ENCODE measurements at places on chromosomes 1 and 21.

GRCh38 chr1:208223136-208223535, 21.0 kb downstream of the PLXNA2 start:
- DNase-seq = no peak

GRCh38 chr1:149846593-149847466, 52.5 kb upstream of the BOLA1 start:
- DNase-seq = no peak

GRCh38 chr1:10516925-10517676, 42.4 kb downstream of the PEX14 start:
- no peak for DNase-seq

GRCh38 chr1:111656086-111657017, 36.8 kb downstream of the RAP1A start:
- no peak for DNase-seq

GRCh38 chr1:31591425-31592093, 15.2 kb downstream of the TINAGL1 start:
- no peak for DNase-seq

- DNase-seq = no peak
These were observed 32.4 kb downstream of the EIF2D start for GRCh38 chr1:206579747-206580437.

GRCh38 chr1:223234170-223234514, 91.1 kb upstream of the TLR5 start:
- DNase-seq = no peak

DNA sequence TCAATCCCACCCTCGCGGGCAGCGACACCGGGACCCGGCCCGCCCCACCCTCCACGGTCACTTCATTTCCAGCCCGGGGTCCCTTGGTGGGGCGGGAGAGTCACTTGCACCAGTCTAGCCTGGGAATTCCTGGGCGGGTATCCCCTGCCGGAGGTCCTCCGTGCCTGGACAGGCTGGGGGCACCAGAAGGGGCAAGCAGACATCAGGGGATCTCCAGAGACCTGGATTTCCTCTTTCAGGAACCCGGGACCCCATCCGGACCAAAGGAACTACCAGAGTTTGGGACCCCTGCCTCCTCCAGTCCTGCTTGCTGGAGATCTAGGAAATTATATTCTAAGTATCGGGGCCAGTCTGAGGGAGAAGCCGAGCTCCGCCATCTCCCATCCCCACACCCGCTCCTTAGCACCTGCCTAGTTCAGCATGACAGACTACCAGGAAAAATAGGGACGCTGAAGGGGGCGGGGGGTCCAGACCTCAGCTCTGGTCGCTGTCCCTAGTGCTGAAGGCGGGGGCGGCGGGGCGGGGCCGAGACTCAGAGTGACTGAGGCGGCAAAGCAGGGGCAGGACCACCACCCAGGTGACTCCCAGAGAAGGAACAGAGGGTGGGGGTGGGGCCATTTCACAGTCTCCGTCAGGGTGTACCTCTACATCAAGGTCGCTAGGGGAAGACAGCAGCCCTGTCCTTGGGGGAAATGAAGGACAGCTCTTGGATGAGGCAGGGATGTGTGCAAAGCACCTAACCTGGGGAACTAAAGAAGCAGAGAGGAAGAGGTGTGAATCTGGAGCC, 832 bp downstream of the HCN3 start:
- DNase-seq = peak; percentile 91

- peak; percentile 56 for DNase-seq
These were observed 22.6 kb downstream of the GON4L start for GRCh38 chr1:155834296-155834926.

GRCh38 chr1:150971583-150972416, 2.8 kb downstream of the CERS2 start:
- no peak for DNase-seq

GRCh38 chr1:36258960-36259344, 34.7 kb downstream of the THRAP3 start:
- DNase-seq = no peak

GRCh38 chr21:33843216-33843615, 72.4 kb downstream of the ATP5PO start:
- DNase-seq = no peak

GRCh38 chr21:44890961-44891541, 17.6 kb upstream of the PTTG1IP start:
- no peak for DNase-seq

- no peak for DNase-seq
These were observed at the start of gene FCRL4 for GRCh38 chr1:157597959-157598667. Gene FCRL4 (minus strand): TSS chr1:157598085. CDS start chr1:157597944, 141 bp downstream.

- no peak for DNase-seq
These were observed 12.0 kb upstream of the PRELP start for GRCh38 chr1:203463469-203464062.

- DNase-seq = no peak
These were observed 73.8 kb upstream of the CHODL start for GRCh38 chr21:18170829-18171228.

DNA sequence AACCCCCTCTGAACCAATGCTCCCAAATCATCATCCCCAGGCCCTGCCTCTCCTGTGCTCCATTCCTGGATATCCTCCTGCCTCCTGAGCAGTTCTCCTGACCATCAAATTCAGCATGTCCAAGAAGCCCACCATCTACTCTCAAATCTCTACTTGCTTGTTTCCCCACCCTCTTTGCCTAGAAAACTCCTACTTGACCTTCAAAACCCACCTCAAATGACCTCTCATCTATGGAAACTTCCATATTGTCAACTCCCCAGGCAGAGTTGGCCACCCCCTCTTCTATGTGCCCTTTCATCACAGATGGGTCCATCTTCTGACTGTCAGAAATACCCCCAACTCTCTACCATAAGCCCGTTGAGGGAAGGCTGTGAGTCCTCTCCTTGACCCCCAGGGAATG, 16.8 kb downstream of the ADGRB2 start:
- no peak for DNase-seq

DNA sequence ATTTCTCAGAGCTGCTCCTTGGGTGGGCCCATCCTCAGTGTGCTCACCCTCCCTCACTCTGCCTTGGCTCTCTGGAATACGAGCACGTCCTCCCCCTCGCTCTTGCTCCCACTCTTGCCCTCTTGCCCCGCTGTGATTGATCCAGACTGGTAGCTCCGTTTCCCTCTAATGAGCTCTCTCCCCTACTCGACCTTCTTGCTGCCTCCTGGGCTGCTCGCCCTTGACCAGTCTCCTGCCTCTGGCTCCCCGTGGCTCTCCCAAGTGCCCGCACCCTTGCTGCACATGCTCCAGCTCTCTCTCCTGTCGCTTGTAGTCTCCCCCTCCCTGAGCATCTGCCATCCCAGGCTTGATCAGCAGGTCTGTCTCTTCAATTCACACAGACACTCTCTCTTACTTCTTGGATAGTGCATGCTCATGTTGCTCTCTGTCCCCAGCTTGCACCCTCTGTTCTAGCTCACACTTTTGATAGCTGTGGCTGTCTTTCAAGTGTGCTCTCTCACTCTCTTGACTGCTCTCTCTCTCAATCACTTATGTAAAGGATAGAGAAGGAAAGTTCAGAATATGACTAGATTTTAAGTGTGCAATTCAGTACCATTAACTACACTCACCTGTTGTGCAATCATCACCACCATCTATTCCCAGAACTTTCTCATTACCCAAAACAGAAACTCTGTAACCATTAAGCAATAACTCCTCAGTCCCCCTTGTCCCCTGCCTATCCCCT, 51.1 kb downstream of the PHC2 start:
- DNase-seq = no peak

DNA sequence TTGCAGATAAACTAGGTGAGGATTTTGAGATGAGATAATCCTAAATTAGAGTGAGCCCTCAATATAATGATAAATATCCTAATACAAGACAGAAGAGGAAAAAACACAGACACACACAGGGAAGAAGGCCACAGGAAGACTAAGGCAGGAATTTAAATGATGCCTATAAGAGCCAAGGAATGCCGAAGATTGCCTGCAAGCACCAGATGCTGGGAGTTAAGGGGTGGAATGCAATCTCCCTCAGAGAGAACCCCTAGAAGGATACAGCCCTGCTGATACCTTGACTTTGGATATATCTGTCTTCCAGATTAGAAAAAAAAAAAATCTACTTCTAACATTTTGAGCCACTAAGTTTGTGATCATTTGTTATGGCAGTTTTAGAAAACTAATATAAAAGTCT, 299.7 kb upstream of the PRMT6 start:
- no peak for DNase-seq

DNA sequence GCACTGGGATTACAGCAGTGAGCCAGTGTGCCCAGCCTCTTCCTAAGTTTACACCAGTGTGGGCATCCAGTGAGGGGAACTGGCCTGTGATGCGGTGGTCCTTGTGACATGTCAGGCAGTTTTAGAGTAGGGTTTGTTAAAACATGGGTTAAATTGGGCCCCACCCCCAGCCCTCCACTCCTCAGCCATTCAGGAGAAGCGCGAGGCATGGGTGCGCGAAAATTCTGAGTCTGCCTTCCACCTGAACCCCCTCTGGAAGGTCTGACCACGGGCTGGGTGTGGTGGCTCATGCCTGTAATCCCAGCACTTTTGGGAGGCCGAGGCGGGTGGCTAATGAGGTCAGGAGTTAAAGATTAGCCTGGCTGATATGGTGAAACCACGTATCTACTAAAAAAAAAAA, 51.7 kb downstream of the SKI start:
- DNase-seq = no peak

DNA sequence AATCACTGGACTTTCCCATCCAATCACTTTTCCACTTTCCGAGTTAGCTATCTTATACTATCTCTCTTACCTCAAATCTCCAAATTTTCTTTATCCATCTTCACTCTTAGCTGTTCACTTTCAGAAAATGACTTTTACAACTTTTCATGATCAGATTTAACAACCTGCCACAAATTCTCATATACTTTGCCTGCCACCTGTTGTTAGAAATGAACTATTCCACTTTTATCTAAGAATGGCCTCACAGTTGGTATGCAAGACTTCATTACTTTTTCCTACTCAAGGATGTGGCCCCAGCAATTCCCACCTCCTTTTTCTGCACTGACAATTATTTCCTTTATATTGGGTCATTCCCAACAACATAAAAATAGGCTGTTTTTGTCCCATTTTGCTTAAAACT, 93.6 kb upstream of the DEPDC1 start:
- no peak for DNase-seq

GRCh38 chr1:1313500-1314236, 5.3 kb downstream of the PUSL1 start:
- DNase-seq = no peak

DNA sequence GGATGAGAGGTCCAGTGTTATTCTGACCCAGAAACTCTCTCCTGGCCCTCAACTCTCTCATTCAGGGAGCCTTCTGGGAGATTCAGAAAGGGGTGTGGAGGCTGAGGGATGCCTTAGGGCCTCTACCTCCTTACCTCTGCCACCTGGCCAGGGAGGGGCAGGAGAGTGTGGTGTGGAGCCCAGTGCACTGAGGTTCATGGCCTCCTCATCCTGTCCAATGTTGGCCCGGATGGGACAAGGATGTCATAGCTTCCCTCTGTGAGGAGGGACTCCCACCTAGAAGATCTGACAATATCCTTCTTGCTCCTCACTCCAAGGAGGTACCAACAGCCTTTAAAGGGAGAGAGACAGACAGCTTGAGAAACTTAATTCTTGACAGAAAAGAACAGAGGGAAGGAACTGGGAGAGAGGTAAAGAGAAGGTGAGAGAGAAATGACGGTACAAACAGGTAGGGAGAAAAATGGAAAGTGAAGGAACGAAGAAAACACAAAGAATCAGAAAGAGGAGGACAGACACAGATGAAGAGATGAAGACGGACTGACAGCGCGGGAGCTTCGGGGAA, 779 bp downstream of the BEND5 start:
- no peak for DNase-seq

DNA sequence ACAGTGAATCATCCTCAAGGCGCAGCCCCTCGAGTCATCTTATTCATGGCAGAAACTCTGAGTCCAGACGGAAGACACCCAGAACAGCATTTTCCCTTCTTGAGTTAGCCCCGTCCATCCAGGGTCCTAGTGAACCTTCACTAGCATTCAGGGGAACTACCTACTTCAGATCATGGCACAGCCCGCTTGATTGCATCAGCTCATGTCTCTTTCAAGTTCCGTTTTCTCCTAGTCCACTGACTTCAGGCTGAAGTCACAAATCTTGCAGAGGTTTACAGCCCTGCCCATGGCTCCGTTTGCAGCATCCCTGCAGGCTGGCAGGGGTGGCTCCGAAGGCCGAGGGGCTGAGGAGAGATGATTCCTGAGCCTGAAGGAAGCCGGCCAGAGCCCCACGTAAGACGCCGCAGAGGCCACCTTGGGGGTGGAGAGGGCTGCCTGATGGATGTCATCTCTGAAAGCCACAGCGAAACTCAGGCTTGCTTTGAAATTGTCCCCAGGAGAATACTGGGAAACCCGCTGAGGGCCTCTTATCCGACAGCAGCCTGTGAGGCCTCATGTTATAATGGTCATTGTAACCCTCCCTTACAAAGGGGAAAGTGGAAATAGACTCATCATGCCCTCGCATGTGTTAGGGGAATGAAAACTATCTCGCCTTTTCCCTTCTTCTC, 310.2 kb upstream of the AJAP1 start:
- DNase-seq = no peak

- DNase-seq = no peak
These were observed 1.2 kb upstream of the ZNF683 start for GRCh38 chr1:26373789-26374188.

DNA sequence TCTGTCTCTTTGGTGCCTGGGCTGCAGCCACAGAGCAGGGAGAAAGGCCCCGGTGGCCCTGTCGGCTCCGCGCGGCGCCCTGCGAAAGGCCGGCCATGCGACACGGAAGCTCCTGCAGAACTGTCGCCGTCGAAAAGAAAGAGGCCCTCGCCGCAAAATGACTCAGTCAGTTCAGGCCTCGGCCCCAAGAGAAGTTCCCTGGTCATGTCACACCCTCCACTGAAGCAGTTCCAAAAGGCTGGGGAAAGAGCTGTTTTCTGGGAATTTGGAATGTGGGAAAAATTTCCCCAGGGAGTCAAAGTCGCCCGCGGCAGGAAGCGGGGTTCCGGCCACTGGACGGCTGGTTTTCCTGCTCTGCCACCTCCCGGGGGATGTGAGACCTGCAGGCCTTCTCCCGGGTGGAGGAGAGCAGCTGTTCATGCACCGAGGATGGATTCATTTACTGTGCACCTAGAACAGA, 115.8 kb upstream of the ZNF678 start:
- no peak for DNase-seq

DNA sequence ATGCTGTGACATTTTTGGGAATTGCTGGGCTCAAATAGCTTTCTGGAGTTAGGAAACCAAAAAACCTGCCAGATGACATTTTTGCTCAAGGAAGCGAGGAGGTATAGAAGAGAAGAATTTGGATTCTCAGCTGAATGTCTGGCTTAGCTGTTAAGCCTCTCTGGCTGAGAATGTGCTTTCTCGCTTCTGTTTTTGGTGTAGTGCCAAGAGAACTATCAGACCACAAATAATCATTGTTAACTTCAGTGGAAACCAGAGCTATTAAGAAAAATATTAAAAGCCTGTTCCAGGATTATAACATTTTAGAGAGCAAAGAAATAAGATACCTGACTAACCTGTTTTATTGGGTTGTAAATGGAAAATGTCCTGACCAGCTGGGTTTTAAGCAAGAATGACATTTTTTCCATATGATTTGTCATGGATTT, 39.5 kb upstream of the DIPK1A start:
- DNase-seq = no peak

DNA sequence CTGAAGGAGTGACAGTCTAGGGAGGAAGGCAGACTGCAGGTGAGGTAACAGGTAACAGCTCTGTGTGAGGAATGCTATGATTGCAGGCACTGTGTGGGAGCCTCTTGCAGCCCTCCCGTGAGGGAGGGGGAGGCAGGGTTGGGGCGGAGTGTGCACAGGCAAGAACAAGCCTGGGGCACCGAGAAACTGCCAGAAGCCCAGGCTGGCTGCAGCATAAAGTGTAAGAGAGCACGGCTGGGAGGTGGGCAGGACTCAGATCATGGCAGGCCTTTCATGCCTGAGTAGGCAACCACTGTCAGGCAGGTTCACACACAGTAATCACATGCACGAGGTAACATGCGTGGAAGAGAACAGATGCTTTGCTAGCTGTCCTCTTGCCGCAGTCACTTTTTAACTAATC, 11.3 kb upstream of the RHEX start:
- DNase-seq = no peak
